Anterior cingulate cortex (tissue), 58 donors: ENCODE measurements at places on chromosomes 13 and 19.

DNA sequence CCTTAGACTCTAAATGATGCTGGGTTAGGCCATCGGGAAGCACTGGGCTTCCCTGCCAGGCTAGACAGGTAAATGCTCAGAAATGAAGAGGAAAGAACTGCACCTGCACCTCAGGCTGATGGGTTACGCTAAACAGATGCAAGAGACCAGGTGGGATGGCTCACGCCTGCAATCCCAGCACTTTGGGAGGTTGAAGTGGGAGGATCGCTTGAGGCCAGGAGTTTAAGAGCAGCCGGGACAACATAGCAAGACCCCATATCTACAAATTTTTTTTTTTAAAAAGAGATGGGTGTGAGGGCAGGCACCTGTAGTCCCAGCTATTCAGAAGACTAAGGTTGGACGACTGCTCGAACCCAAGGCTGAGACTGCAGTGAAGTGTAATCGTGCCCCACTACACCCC, 634.7 kb downstream of the UQCRFS1 start:
- no peak for DNase-seq

DNA sequence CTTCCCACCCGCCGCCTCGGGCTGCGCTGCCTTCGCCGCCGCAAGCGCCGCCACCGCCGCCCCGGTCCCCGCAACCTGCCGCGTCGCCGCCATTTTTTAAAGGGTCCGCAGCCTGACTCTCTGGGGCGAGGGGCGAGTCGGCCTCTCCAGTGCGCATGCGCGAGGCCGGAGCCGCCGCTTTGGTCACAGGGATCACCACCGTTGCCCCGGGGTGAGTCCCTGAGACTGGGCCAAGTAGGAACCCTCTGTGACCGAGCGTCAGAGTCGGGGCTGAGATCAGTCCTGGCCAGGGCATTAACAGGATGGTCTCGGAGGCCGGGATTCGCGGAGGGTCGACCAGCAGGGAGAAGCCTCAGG, 42.6 kb downstream of the ZNF146 start:
- DNase-seq = no peak

GRCh38 chr13:98377635-98378378, 199.1 kb downstream of the STK24 start:
- DNase-seq = no peak

- no peak for DNase-seq
These were observed 229.0 kb downstream of the TEX29 start for GRCh38 chr13:111549464-111549863.

GRCh38 chr19:42023121-42023942, 29.3 kb upstream of the ATP1A3 start:
- no peak for DNase-seq

- no peak for DNase-seq
These were observed 9.1 kb downstream of the ZNF841 start for GRCh38 chr19:52086481-52086880.

GRCh38 chr13:113648216-113648610, 9.8 kb downstream of the ATP4B start:
- no peak for DNase-seq

DNA sequence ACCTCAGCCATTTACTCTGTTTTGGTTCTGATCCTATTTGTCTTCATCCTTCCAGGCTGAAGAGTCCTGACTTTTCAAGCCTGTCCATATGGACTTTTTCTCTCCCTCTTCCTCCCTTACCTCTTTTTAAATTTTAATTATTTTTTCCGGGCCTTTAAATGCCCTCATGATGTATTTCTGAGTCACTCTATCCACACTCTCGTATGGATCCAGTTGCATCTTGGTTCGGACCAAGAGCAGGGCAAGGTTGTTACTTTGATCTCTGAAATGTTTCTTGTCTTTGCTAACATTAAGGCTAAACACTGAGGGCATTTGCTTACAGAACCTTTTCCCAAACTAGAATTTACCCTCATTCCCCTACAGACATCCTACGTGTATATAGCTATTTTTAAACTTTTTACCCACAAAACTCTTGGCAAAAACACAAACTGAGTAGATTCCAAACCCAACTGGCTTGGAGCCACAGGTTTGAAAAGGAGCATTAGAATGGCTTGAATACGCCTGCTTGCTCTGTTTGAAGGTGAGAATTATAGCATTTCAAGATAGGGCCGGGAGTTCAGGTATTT, 47.4 kb upstream of the SERPINE3 start:
- no peak for DNase-seq

GRCh38 chr13:66222926-66223325, 1007.2 kb downstream of the PCDH9 start:
- DNase-seq = no peak
